ENCODE measurements at places on chromosomes 6 and 20. TPM values are rescaled to one million over a fixed set of nuclear protein-coding genes. Genes with fewer than 3 reads are reported as not detected.
A peak's percentile ranks its signal among the peaks of the same experiment; 100 is the strongest.

GRCh38 chr6:4402477-4402976, 267.2 kb upstream of the ECI2 start:
- no peaks in the 10 kb centered on the region for H3K4me1 ChIP-seq
- H3K27ac ChIP-seq, result no peak overlapping the region
- DNase-seq, result no peak

DNA sequence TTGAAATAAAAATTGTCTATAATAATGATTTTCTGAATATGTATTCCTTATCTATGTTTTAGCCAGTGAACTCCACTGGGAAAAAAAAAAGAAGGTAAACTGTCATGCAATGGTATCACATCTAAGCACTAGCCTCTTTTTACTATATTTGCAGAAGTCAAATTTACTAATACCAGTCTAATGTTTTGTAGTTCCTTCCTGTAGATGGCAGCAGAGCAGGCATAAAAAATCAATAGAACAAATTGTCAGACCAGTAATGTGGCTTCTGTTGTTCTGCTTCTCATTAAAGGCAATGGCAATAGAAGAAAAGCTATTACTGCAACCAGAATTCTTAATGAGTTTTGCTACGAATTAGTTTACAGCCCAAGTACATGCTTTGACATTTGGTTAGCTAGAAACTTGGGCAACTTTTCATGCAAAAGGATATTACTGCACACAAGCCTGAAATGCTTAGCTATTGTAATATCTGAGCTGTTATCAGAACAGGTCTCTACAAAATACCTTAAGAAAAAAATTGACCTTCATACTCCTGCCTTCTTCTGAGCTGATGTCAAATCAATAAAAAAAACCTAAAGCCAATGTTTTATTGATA, 476.9 kb downstream of the KHDRBS2 start:
- H3K4me1 ChIP-seq, result no peaks in the 10 kb centered on the region
- H3K27me3 ChIP-seq, result no peaks in the 10 kb centered on the region
- H3K27ac ChIP-seq, result no peak overlapping the region
- no peak for DNase-seq

GRCh38 chr6:5764401-5764955, 242.2 kb downstream of the NRN1 start:
- DNase-seq, result no peak
- no peaks in the 10 kb centered on the region for H3K27me3 ChIP-seq
- H3K4me3 ChIP-seq, result no peak overlapping the region
- no peak overlapping the region for H3K27ac ChIP-seq
- H3K36me3 ChIP-seq, result peaks cover 3% of the 10 kb centered on the region

DNA sequence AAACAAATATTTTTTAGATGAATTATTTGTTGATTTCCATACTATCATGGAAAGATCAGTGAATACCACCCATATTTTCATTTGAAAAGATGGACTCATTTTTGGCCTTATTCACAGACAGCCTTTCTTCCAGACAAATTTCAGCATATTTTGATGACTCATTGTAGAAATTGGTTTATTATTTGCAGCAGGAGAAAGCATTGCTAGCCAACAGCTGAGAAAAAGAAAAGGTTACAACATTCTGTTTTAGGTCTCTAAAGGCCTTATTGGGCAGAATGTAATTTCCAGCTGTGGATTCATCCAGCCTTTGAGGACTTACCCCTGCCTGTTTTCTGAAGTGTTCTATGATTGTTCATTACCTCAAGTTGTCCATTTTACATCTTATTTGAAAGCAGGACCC, 201.9 kb downstream of the PLCB4 start:
- H3K36me3 ChIP-seq, result no peaks in the 10 kb centered on the region
- DNase-seq, result no peak
- no peaks in the 10 kb centered on the region for H3K27me3 ChIP-seq
- no peaks in the 10 kb centered on the region for H3K4me1 ChIP-seq

DNA sequence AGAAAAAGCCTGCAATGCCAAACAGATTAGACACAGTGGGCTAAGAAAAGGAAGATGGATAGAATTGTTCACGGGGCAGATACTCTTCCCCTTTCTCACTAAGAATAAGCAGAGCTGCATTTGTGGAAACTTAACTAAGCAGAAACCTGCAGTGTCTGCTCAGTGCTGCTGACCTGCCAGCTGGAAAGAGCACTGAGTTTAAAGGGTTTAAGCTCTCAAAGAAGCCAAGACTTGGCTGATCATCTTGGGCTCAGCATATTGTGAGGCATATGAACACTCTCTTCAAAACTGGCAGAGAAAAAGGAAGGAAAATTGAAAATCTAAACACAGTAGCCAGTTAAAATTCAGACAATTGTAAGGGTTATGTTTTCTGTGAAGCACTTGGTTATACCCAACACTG, 711.1 kb upstream of the EPHA7 start:
- H3K4me1 ChIP-seq, result no peaks in the 10 kb centered on the region
- no peak overlapping the region for H3K27ac ChIP-seq
- no peak overlapping the region for H3K4me3 ChIP-seq
- H3K36me3 ChIP-seq, result no peaks in the 10 kb centered on the region
- no peaks in the 10 kb centered on the region for H3K27me3 ChIP-seq
- no peak for DNase-seq

- no peak overlapping the region for H3K4me3 ChIP-seq
- no peak overlapping the region for H3K27ac ChIP-seq
- H3K27me3 ChIP-seq, result no peaks in the 10 kb centered on the region
- peaks cover 4% of the 10 kb centered on the region for H3K4me1 ChIP-seq
- DNase-seq, result no peak
- peaks cover 80% of the 10 kb centered on the region for H3K36me3 ChIP-seq
Measured at GRCh38 chr20:58992911-58993310, 11.9 kb downstream of the NELFCD start.

DNA sequence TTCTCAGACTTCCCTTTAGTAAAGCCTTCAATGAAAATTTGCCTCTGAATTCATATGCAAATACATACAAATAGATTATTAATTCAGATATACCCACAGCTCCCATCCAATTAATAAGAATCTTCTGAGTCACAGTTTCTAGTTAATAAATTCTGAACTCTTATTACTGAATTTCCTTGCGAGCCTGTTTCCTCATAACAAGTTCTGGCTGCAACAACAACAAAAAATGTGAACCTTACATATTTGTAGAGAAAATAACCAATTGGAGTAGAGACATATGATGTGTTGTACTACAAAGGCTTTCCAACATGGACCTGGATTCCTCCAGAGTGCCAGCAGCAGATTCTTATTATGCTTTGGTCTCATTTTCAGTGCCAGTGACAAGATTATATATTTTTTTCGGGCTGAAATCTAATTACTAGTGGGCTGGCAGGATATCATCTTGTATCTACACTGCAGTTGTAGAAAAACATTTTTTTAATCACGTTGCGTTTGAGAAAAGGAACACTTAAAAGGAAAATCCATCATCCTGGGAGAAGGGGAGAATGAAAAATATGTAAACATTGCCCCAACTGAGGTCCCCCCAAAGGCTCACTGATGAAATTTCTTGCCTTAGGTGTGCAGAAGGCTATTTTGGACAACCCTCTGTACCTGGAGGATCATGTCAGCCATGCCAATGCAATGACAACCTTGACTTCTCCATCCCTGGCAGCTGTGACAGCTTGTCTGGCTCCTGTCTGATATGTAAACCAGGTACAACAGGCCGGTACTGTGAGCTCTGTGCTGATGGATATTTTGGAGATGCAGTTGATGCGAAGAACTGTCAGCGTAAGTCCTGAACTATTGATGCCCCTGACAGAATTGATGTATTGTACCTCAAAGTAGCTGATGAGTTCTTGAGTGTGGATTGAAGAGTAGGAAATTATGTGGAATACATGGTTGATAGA, 404.6 kb downstream of the LAMA2 start:
- no peaks in the 10 kb centered on the region for H3K4me1 ChIP-seq
- H3K36me3 ChIP-seq, result no peaks in the 10 kb centered on the region
- peaks cover 2% of the 10 kb centered on the region for H3K27me3 ChIP-seq
- no peak for DNase-seq

DNA sequence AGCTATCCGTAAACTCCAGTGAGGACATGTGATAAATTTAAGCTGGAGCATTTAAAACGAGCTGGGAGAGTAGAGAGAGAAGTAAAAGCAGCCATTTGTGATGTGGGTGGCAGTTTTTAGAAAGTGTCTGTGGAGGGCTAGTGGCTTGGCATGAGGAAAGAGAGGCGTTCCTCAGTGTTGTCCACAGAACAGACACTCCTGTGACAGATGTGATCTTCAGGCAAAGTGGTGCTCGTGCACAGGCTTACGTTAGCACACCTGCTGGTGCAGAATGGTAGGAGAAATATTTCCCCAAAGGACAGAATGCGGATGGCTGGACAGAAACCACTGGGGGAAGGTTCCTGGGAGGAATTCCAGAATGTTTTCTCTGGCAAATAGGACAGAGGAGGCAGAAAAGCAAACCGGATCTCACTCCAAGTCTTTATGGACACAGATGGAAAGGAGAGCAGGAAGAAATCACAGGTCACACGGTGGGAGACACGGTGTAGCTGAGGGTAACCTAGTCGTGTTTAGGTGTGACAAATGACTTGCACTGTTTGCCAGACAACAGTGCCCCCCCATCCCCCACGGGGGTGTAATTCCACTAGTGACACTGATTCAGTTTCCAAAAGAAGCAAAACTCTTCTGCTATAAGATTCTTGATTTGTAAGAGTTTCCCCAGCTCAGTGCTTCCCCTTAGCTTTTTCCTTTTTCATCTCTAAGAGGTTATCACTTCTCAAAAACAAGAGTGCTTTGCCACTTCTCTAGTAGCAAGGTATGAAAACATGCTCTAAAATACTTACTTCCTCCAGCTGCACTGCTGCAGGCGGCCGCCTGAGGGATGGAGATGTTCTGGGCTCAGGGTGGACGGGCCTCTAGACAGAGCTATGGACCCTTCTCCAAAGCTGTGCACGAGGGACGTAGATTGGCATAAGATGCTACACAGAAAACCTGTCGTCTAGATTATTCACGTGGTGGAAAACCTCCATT, 293.2 kb downstream of the QKI start:
- no peak for DNase-seq
- no peaks in the 10 kb centered on the region for H3K4me1 ChIP-seq
- H3K4me3 ChIP-seq, result no peak overlapping the region
- no peaks in the 10 kb centered on the region for H3K36me3 ChIP-seq
- peaks cover 3% of the 10 kb centered on the region for H3K27me3 ChIP-seq

DNA sequence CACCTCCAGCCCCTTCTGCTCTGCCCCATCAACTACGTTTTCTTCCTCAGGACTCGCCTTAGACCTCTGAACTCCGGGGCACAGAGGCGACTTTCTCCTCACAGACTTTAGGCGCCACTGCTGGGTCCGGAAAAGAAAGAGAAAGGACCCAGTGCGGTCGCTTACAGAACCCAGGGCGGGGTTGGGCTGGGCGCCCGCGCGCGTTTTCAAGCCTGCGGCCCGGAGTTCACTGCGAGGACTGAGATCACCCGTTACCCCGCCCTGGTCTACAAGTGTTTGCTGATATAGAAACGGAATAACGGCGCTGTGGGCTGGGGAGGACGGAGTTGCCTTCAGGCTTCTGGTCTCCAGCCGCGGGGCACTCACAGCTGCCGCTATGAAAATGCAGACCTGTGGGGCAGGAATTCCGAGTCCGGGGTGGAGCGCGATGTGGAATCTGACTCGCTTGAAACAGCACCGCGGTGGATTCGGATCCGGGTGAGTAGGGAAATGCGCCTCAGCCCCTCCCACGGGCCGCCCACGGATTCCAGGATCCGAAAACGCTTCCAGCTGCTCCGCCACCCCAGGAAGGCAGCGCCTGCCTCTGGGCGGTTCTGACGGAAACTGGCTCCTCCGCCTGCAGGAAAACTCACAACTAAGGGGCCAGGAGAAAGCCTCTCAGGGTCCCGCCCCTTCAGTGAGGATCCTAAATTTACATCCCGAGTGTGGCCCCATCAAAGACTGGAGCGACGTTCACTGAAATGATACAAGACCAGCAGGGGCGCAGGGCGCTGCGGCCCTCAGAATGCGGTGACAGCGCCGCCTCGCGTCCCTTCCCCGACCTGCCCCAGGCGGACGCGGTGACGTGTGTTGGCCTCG, 29.4 kb downstream of the HLA-F start:
- H3K27me3 ChIP-seq, result no peaks in the 10 kb centered on the region
- H3K4me3 ChIP-seq, result peak overlapping the region; percentile 86
- H3K4me1 ChIP-seq, result peaks cover 52% of the 10 kb centered on the region
- peak; percentile 95 for DNase-seq
- peak overlapping the region; percentile 95 for H3K27ac ChIP-seq

- no peaks in the 10 kb centered on the region for H3K4me1 ChIP-seq
- no peaks in the 10 kb centered on the region for H3K36me3 ChIP-seq
- peaks cover 6% of the 10 kb centered on the region for H3K27me3 ChIP-seq
- H3K27ac ChIP-seq, result no peak overlapping the region
- no peak for DNase-seq
Measured at GRCh38 chr6:167733740-167734661, 92.7 kb upstream of the AFDN start.

DNA sequence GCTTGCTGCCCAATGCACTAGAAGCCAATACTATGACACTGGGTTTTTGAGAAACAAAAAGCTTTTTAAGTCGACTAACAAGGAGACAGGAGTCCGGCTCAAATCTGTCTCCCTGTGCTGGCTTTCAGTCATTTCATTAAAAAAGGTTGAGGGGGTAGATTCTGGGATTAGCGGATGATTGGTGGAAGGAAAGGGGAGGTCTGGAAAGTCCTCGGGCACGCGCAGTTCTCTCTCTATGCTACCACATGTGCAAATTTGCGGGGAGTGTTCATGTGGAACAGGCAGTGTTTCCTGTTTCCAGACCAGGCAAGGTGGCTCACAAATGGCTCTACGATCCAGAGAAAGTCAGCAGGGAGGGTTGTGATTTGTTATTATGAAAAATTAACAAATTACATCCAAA, 89.1 kb upstream of the TOX2 start:
- H3K36me3 ChIP-seq, result no peaks in the 10 kb centered on the region
- H3K4me1 ChIP-seq, result peaks cover 4% of the 10 kb centered on the region
- H3K4me3 ChIP-seq, result no peak overlapping the region
- peak; percentile 41 for DNase-seq
- peaks cover 2% of the 10 kb centered on the region for H3K27me3 ChIP-seq
- H3K27ac ChIP-seq, result no peak overlapping the region

OPRM1 gene
- not detected for total RNA-seq

All from activated CD4-positive, alpha-beta T cell treated with anti-CD3 and anti-CD28 coated beads, Interleukin-2, amount 10 ng/mL, durations not matched to agents 24 days and 14 days (primary cell).